Aorta (tissue), 5 donors: ENCODE measurements at places on chromosomes 2 and 18.

- no peak for DNase-seq
These were observed 33.2 kb downstream of the KCNS3 start for GRCh38 chr2:17911491-17912260.

- no peak for DNase-seq
These were observed 165.2 kb upstream of the MSH6 start for GRCh38 chr2:47617523-47618271.

DNA sequence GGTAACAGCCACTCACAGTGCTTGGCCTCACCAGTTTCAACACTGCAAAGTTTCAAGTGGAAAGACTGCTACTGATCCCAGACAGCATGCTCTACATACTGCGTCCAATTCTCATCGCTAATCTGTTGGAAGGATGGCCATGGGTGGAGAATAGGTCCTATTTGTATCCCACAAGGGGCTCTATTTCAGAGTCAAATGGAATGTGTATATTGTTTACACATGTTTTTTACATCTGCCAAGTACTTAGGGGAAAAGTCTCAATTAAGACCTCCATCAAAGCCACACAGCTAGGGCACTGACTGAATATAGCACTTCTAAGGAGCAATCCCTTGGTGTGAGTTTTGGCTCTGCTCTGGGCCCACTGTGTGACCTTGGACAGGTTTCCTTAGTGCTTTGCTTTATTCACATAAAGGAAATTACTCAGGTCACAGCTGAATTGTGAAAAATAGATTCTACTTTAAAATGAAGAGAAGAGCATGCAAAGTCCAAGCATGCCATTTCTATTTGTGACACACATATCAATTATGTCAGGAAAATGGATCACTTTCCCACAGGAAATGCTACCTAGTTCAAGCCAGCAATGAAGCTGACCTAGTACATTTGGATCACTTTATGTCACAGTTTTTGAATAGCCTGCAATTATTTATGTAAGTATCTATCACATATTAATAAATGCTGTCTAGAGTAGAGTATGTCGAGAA lies 112.9 kb upstream of the STK17B start:
- DNase-seq = no peak

GRCh38 chr18:45066210-45066609 lies 385.5 kb downstream of the SETBP1 start:
- DNase-seq = no peak

DNA sequence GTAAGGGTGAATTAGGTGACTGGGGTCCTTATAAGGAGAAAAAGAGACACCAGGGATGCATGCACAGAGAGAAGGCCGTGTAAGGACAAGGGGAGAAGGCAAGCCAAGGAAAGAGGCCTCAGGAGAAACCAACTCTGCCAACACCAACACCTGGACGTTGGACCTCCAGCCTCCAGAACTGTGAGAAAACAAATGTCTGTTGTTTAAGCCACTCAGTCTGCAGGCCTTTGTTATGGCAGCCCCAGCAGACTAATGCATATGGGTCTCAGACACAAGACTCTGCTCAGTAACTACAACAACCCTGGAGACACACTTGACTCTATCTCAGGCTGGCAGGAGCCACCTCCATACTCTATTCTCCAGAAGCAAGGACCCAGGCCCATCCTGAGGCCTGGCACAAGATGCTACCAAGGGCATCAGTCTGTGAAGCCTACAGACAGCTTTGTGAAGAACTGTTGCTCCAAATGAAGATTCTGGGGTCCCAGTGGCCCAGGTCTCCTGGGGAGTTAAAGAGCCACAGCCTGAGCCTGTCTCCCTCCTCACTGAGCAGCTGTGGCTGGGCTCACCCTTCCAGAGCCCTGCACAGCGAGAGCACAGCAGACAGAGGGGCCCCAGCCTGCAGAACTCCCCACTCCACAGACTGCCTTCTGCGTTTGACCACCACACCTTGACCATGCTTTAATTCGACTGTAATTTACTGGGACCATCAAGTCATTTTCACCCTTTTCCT lies 43.0 kb upstream of the SLC35G4 start:
- no peak for DNase-seq

DNA sequence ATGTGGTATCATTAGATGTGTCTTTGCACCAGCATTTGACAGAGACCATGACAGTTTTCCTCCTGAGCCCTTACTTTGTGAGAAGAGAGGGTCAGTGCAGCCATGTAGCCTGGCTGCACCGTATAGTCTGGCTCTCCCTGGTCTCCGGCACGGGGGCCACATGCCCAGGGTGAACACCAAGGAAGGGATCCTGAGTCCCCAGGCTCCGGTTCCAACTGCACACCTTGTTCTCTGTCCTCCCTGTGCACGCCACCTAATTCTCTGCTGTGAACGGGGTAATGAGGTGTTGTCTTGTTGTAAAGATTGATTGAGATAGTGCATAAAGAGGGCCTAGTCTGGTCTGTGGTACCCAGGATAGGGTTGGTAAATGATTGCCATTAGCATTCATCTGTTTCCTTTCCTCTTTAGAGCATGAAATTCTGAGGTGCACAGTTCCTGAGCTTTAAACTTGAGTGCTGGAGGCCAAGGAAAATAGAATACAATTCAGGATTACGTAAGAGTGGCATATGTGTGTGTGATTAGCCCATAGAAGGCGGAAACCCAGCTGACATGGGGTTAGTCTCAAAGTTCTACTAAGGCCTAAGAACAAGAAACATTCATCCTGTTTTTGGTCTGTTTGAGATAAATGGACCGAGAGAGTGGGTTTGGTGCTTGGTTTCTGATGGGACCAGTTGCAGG lies 55.5 kb downstream of the NCK2 start:
- no peak for DNase-seq

DNA sequence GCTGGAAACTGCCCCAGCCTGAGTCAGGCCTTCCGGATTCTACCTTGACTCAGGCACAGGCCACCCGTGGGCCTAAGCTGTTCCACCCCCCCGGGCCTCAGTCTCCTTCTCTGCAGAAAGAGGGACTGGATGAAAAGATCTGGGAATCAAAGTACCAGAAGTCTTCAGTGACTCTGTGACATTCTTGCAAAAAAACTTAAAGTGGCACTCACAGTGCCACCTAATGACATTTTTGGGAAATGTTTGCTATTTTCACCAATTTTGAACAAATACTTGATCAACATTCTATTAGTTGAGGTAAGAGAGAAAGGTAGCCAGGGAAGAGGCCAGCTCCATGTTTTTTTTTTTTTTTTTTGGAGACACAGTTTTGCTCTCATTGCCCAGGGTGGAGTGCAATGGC lies 48.3 kb upstream of the ACAA2 start:
- no peak for DNase-seq

- DNase-seq = no peak
These were observed 63.7 kb downstream of the TANC1 start for GRCh38 chr2:159032146-159032545.

DNA sequence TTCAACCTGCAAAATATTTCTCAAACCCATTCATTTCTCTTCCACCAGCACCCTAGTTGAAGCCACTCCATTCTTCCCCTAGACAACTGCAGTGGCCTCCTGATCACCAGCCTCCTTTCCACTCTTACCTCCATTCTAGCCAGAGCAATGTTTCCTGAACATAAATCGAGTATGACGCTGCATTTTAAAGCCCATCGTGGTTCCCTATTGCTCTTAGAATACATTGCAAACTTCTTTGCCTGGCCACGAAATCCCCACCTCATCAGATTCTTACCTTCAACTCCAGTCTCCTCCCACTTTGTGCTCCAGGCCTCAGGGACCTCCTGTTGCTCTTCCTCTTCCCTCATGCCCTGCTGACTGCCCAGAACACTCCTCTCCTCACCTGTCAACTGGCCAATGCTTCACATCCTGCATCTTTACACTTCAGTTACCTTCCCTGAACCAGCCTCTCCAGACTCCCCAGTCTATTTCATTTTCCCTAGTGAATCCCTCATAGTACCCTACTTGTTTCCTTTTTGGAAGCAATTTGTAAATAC lies 176.5 kb upstream of the CTAGE1 start:
- no peak for DNase-seq

- no peak for DNase-seq
These were observed 1495.8 kb upstream of the TMEFF2 start for GRCh38 chr2:193690572-193690971.

- DNase-seq = no peak
These were observed 585.1 kb downstream of the ZEB2 start for GRCh38 chr2:143934626-143935481.

GRCh38 chr2:203824603-203825002 lies 43.0 kb upstream of the CTLA4 start:
- DNase-seq = no peak

- no peak for DNase-seq
These were observed 72.6 kb downstream of the TXNL1 start for GRCh38 chr18:56565551-56566345.

DNA sequence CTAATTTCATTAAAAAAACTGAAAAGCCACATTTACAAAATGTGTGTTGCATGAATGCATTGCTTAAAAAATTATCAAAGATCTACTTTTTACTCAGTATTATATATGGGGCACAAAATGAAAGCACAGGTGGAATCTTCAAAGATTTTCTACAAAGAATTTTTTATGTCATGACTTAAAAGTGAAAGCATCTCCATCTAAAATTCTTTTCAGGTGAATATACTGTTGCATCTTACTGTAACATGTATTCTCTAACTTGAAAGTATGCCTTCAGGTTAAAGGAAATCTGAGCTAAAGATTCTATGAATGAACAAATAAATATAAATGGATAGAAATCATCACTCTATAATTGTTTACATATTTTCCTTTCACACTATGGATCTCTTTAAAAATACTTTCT lies 66.8 kb upstream of the WDR75 start:
- DNase-seq = no peak

- no peak for DNase-seq
These were observed 62.7 kb downstream of the ACVR1 start for GRCh38 chr2:157813467-157813866.

- DNase-seq = peak; percentile 27
These were observed 7.8 kb downstream of the FOSL2 start for GRCh38 chr2:28400419-28400818.

DNA sequence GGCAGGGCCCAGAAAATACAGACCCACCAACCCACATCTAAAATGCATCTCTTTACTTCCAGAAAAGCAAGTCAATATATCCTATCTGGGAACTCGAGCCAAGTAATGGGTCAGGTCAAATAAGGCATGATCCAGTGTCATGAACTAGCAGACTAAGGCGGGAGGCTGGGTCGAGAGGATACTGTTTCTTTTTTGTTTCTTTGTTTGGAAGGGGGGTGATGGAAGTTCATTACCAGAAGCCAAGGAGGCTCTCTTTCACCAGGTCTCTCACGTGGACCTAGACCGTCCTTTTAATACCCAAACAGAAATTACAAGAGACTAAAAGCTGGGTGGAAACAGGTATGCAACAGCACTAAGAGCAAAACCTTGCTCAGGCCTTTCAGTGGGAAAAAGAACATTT lies 108.3 kb downstream of the HDAC4 start:
- DNase-seq = no peak

GRCh38 chr2:190408538-190409271 lies 550 bp downstream of the MFSD6 start:
- DNase-seq = peak; percentile 65
